ENCODE measurements at places on chromosomes 12 and 14. TPM values are rescaled to one million over a fixed set of nuclear protein-coding genes. Genes with fewer than 3 reads are reported as not detected.

GRCh38 chr14:68767248-68767645, 25.6 kb downstream of the ZFP36L1 start:
- no peak overlapping the region for H3K27ac ChIP-seq
- no peak overlapping the region for H3K4me3 ChIP-seq
- DNase-seq = no peak
- H3K36me3 ChIP-seq = no peaks in the 10 kb centered on the region
- peaks cover 8% of the 10 kb centered on the region for H3K4me1 ChIP-seq

- no peak for DNase-seq
- H3K4me3 ChIP-seq = no peak overlapping the region
- H3K27ac ChIP-seq = no peak overlapping the region
Observed at GRCh38 chr12:76696186-76696585, 67.7 kb upstream of the ZDHHC17 start.

- no peaks in the 10 kb centered on the region for H3K36me3 ChIP-seq
- no peak for DNase-seq
- no peak overlapping the region for H3K27ac ChIP-seq
- no peaks in the 10 kb centered on the region for H3K4me1 ChIP-seq
Observed at GRCh38 chr14:42319996-42320395, 713.3 kb downstream of the LRFN5 start.

DNA sequence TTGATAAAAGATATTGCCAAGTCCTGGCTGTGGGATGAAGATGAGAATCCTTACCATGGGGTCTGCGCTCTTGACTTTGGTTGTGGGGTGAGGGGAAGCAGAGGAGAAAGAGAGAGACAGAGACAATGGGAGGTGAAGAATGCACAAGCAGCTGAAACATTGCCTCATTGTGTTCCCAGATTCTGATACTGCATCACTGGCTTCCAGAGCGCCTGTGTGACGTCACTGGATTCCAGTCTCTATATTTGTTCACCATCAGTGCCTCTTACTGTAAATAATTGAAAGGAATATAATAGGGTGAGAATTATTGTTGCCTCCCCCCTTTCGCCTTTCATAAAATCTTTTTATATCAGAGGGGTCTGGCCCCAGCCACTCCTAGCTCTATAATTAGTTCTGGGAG, 188.9 kb upstream of the NTF3 start:
- no peak for DNase-seq
- no peaks in the 10 kb centered on the region for H3K4me1 ChIP-seq
- H3K27ac ChIP-seq = no peak overlapping the region
- H3K4me3 ChIP-seq = no peak overlapping the region

The C12orf42 gene
- total RNA-seq = not detected

Measured in tibial nerve (tissue), 4 donors.